Mesothelial cell of epicardium (in vitro differentiated cells): ENCODE measurements at places on chromosomes 2 and 18.
A peak's percentile ranks its signal among the peaks of the same experiment; 100 is the strongest.

GRCh38 chr2:10289891-10290290 lies 12.8 kb upstream of the HPCAL1 start:
- DNase-seq: no peak

- no peak for DNase-seq
These were observed 62.4 kb downstream of the NCAPH start for GRCh38 chr2:96397756-96398530.

DNA sequence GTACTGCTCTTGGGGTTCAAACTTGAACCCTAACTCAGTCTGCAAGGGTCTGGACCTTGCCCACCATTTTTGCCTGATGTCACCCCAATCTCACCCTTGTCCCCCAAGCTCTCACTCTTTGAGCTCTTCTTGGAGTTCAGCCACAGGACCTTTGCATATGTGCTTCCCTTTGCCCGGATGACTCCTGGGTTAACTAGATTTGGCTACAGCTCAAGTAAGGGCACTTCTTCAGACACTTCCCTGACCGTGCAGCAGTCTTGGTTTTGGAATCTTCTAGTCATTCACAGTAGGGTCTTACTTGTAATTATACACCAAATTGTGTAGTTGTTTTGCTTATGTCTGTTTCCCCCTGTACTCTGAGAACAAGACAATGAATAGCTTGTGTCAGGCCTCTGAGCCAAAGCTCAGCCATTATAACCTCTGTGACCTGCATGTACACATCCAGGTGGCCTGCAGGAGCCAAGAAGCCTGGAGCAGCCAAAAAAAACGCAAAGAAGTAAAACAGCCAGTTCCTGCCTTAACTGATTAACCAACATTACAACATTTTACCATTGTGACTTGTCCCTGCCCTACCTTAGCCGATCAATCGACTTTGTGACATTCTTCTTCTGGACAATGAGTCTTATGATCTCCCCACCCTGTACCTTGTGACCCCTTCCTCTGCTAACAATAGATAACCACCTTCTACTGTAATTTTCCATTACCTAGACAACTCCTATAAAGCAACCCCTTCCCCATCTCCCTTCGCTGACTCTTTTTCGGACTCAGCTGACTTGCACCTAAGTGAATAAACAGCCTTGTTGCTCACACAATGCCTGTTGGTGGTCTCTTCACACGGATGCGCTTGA lies 1.0 kb upstream of the MOGAT1 start:
- no peak for DNase-seq

GRCh38 chr2:94622113-94622618 lies 249.1 kb upstream of the TEKT4 start:
- DNase-seq: no peak

DNA sequence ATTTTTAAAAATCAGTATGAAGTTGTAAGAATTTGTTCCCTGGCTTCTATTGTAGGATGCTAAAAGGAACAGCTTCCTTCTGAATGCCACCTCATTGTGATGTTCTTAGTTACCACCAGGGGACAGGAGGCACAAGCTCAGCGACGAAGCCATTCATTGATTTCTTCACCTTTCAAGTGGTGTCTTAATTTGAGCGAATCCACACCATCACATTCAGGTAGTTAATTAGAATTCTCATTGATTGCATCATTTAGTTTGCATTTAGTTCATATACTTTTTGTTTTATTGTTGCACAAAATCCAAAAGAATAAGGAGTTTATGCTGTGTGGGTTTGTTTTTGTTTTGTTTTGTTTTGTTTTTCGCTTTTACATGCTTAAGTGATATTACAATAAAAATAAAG lies 23.1 kb downstream of the CYP27C1 start:
- no peak for DNase-seq

- no peak for DNase-seq
These were observed 25.3 kb upstream of the UBE2E3 start for GRCh38 chr2:180955101-180955500.

DNA sequence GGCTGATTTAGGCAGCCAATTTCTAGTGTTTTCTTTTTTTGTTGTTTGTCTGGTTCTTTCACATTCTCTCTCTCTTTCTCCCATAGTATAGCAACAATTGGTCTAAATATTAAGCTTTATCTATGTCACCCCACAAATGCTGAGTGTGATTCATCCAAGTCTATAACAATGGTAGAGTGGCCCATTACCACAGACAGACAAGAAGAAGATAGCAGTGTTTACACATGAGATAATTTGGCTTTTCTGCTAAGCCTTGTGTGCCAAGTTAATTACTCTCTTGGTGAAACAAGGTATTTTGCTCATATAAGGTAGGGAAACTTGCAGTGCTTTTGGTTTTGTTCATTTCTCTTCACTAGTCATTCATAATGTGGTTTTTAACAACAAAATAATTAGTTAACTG lies 166.5 kb downstream of the SLC8A1 start:
- DNase-seq: no peak

- no peak for DNase-seq
These were observed 198.0 kb downstream of the CDH20 start for GRCh38 chr18:61531182-61531581.

- DNase-seq: no peak
These were observed 121.5 kb upstream of the CDCA7 start for GRCh38 chr2:173232956-173233744.

DNA sequence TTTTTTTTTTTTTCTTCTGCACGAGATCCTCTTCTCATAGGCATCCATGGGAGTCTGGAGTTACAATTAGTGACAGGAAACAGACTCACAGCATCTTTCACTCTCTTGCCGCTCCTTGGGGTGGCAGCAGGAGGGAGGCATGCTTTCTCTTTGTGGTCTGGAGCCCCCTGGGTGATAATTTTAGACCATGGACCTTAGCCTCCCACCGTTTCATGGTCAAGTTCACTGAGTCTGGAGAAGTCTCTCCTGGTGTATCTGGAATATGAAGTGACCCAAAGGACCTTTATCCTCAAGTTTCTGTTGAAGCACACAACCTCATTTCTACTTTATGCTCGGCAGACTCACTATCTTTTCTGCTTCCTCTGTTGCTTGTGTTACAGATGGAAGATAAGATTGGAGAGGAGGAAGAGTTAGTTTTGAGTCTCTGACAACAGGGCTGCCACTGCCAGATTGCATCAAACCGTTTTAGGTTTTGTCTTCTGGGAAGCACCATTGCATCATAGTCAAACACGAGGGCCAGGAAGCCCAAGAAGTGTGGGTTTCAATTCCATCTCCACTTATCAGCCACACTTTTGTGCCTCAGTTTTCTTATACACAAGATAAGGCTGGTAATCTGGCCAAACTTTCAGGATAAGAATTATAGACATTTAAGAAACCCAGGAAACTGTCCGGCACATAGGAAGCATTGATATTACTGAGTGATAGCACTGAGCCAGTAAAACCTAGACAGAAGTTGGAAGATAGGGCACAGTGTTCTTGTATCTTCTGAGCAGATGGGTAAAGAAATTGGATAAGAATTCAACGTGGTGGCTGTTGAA lies 62.3 kb downstream of the ADCYAP1 start:
- DNase-seq: no peak

DNA sequence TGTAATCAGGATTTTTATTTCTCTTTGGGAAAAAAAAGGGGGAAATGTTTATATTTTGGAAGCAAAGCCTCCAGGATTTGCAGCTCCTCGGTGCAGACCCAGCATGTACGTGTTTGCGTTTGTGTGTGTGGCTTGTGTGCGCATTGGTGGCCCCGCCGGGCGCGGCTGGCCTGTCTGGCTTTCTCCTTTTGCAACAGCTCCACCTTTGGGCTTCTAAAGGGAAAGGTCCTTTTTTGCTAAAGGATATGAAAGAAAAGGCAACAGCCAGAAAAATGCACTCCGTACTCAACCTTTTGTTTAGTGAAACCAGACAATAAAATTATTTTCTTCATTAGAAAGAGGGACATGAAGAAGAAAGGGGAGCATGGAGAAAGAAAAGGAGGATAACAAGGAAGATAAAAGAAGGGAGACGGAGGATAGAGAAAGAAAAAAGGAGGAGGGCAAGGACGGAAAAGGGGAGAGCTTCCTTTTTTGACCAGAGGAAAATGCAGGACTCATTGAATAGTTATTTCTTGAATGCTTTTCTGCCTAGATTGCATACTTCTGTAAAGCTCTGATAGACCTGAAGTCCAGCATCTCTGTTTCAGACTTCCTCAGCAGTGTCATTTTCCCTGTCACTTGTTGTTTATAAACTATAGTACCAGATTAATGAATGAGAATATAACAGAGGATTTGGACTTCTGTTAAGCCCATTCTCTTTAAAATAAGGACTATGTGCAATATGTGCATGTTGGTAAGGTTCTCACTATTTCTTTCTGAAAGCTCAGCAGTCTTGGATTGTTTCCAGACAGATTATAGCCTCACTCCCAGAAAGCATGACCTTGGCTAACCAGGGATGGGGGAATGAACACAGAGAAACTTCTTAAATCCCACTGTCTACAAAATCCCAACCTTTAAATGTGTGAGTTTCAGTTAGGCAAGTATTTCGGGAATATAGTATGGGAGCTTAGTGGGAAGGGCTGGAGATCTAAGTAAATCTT lies 563.1 kb upstream of the PIK3C3 start:
- DNase-seq: peak; percentile 31

- peak; percentile 6 for DNase-seq
These were observed 106.8 kb downstream of the ALPK2 start for GRCh38 chr18:58522132-58522531.

DNA sequence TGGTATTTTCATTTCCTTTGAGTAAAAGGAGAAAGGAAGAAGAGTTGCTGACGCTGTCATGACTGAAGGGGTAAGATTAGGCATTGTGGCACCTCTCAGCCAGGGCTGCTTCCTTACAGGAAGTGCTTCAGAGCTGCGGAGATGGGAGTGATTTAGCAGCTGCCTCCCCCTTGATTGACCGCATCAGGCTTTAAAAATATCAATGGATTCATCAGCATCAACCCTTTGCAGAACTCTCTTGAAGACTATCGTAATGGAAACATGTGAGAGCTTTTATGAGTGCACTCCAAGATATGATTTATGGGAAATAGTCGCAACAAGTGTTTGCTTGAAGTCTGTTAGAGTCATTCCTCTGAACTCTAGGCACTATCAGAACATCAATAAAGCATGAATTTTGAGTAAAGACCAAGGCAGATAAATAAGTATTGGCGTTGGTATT lies 141.1 kb downstream of the CSRNP3 start:
- DNase-seq: no peak

DNA sequence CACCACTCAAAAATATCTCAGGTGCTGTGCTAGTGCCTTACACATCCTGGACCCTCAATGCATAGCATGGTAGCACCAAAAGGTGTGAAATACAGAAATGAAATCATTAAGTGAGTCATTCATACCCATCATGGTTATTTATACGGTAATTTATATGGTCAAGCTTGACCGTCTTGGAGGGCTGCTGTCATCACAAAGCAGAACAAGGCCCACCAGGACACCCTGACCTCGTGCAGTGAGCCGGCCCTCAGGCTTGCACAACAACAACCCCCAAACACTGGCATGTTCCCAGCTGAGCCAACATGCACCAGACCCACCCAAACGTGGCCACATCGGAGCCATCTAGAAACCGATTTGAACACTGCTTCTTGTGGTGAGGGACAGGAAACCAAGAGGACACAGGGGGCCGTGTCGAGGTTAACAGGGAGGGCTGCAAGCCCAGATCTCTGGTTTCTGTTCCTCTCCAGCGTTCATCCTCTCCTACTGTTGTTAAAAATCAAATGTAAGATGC lies 378.5 kb upstream of the ID2 start:
- DNase-seq: no peak

GRCh38 chr18:9108911-9109310 lies 6.4 kb downstream of the NDUFV2 start:
- no peak for DNase-seq

DNA sequence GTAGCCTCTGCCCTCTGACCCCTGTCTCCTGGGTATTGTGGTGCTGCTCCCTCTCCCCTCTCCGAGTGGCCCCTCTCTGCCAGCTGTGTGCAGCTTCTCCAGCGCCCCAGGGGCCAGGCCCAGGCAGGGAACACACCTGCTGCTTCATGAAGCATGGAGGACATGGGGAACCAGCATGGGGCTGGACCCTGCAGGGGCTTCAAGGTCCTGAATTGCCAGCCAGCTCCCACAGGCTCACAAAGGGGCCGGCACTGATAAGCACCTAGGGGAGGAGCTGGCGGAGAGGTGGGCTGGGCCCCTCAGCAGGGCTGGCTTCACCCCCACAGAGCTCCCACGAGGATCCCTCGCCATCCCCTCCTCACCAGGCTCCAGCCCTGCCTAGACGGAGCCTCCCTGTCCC lies 77.4 kb upstream of the GPC1 start:
- no peak for DNase-seq

GRCh38 chr2:109348671-109349502 lies 219.9 kb downstream of the SH3RF3 start:
- no peak for DNase-seq

DNA sequence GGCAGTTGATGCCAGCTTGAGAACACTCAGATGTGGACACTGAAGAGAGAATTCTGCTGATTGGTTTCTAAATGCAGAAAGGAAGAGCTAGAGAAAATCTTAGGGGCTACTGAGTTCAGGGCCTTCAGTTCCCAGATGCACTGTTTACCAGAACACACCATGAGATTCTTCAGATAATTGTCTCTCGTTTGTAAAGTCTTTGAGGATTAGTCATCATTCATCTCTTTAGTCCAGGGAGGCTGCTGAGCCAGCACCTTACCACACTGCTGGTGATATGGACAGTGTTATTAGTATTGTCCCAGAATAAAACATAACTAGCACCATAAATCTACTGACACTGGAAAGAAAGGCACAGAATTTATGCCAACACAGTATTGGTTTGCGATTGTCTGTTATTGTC lies 690.8 kb upstream of the CELF4 start:
- no peak for DNase-seq
